ENCODE measurements at places on chromosomes 2 and 18. TPM values are rescaled to one million over a fixed set of nuclear protein-coding genes. Genes with fewer than 3 reads are reported as not detected.

DNA sequence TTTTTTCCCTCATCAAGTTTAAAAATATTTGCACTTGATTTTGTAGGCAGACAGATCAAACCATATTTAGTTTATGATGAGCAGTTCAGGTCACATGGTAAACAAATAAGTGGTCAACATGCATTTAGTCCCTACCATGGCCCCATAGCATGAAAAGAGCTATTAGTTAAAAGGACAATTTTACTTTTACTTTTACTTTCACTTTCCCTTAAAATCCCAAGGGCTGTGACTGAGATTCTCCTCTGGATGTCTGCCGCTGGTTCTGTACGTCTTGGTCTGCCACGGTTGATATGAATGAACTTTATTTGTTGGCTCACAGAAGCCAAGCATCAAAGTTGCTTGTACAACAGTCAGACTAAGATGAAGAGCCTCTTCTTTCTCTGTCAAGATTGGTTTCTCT is 626.2 kb upstream of the CDH7 start:
- DNase-seq: peak; percentile 52

GRCh38 chr18:53025247-53025646 is 685.2 kb downstream of the DCC start:
- DNase-seq: no peak

- DNase-seq: no peak
Observed at GRCh38 chr18:52481116-52481515, 141.1 kb downstream of the DCC start.

- DNase-seq: no peak
Observed at GRCh38 chr18:3819961-3820360, 370.0 kb downstream of the TGIF1 start.

DNA sequence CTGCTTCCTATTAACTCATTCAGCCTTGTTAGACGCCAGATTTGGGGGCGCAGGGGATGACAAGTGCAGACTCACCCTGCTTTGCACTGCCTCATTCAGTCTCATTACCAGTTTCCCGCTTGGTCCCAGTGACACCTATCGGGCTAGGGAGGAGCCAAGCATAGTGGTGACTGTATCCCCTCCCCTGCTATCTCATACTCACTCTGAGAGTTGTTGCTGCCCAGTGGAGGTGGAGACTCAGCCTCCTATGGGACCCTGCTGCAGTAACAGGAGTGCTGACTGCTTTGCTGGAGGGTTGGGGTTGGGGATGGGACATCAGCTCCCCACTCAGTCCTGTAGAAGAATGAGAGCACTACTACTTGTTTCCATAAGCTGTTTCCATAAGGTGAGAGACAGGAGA is 21.3 kb upstream of the PIK3C3 start:
- no peak for DNase-seq

The SERPINB12 gene
- not detected for total RNA-seq

- no peak for DNase-seq
Observed at GRCh38 chr2:152600051-152600657, 117.1 kb downstream of the PRPF40A start.

DNA sequence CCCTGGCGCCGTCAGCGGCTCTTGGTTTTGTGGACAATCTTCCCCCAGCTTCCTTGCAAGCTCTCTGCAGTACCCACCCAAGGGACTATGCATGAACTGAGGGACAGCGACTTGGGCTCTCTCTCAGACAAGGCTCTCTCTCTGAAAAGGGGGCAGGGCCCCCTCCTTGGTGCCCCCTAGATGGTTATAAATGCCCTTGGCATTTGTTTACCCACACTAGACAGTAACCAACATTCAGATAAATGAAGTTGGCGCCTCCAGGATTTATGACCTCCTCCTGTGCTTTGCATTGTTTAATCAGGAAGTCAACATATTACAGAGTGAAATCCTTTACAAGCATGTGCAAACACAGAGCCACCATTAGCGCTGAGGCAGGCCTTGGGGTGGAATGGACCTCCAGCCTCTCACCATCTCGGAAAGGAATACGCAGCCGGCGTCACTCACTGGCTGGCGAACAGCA is 547.4 kb upstream of the ID2 start:
- DNase-seq: no peak

The ANKRD30B gene
- total RNA-seq: 0.33 TPM

- peak; percentile 86 for DNase-seq
Observed at GRCh38 chr2:196586511-196586991, 53.0 kb upstream of the CCDC150 start.

GRCh38 chr18:9535430-9535991 is 60.2 kb downstream of the RALBP1 start:
- no peak for DNase-seq

The RBM44 gene
- total RNA-seq: not detected

DNA sequence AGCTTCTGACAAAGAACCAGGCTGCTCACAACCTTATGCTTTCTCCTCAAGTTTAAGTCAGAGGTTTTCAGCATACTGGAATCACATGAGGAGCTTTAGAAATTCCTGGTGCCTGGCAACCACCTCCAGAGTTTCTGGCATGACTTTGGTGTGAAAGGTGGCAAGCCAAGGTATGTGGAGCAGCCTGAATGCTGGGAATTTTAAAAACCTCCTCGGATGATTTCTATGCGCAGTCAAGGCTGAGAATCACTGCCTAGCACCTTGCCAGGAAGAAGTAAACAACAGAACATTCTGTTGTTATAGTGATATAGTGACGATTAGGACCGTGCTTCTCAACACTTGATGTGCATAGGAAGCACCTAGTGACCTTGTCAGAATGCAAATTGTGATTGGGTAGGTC is 11.7 kb downstream of the CCBE1 start:
- no peak for DNase-seq

DNA sequence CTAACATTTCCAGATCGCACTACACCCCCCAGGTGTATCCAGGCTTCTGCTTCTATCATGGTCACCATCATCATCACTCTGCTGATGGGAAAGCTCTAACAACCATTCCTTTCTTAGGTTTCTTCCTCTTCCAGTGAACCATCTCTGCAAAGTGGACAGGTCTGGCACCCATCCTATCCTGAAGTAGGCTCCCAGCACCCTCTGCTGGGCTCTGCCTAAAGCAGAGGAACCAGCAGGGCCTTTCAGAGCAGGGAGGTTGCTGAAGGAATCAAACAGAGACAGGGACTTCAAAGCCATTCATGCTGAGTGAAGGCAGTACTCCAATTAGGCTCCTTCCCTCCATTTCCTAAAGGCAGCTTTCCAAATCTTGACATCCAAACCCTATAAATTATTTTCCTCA is 27.2 kb upstream of the SATB2 start:
- DNase-seq: peak; percentile 29

- no peak for DNase-seq
Observed at GRCh38 chr2:144554492-144555210, 34.7 kb upstream of the ZEB2 start.

DNA sequence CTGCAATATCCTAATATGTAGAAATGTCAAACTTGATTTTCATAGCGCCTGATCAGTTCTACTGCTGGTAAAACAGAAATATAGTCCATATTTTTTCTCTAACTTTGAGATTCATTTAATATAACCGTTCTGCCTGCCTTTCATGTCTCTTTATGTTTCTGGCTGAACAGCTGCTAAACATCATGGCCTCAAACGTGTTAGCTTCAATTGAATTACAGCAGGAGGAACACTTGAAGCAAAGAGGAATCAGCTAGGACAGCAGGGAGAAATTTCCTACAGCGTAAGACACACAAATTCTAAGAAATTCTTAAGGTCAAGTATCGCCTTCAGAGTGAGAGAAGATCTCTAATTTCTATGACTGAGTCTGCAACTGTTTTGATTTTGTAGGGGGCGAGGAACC is 433.2 kb downstream of the FBXO15 start:
- no peak for DNase-seq

GRCh38 chr2:86482034-86482433 is 40.9 kb downstream of the KDM3A start:
- DNase-seq: no peak

DNA sequence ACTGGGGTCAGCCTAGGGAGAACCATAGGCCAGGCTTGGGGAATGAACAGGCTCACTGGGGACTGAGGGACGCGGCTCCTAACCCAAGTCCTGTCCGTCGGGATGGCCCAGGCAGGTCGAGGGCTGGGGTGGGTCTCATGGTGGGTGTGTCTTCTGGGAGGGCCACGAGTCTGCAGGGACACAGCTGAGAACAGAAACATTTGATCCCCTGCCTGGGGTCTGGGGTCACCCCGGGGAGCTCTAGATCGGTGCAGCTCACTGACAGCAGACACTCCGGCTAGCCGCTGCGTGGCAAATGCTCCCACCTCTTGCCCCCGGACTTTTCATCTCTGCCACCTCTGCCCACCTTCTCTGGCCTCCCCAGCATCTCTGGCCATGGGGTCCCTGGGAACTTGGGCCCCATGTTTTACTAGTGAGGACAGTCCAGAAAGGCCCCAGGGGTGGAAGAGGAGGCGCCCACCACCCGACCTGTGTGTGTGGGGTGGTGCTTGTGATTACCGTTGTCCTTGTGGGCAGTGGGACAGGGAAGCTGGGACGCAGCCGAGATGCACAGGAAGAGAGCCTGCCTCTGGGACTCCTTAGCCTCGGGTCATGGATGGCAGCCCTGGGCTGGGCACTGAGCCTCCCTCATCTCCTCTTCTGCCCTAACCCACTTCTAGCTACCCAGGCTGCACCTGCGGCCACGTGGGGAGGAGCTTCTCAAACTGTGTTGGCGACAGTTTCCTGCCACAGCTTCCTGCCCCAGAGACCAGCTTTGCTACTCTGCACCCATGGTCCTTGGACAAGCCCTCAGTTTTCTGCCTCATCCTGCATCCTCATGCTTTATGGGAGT is 4.9 kb downstream of the ZAP70 start:
- no peak for DNase-seq

The ABCG5 gene
- not detected for total RNA-seq

The LRATD1 gene
- total RNA-seq: 18.5 TPM

- DNase-seq: no peak
Observed at GRCh38 chr2:96947949-96948833, 38.2 kb downstream of the FAM178B start.

DNA sequence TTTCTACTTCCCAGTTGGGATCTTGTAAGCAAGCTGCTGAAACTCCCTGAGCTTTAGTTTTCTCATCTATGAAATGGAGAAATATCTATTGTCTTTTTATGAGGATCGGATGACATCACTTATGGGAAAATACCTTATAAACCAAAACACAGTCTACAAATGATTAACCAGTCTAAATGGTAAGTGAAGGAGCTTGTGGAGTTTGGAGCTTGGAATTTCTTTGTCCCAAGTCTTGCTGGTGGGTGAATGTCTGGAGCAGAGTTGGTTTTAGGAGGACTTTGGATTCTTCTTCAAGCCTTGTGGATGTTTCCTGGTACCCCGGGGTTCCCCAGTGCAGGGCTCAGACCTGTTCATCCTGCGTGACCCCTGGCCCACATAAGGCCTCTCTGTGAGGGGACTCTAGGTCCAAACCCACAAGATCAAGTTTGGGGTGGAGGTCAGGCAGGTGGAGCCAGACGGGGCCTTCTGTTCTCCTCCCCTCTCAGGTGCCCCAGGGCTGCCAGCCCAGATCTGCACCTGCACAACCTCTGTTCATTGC is 43.2 kb downstream of the FOSL2 start:
- no peak for DNase-seq

DNA sequence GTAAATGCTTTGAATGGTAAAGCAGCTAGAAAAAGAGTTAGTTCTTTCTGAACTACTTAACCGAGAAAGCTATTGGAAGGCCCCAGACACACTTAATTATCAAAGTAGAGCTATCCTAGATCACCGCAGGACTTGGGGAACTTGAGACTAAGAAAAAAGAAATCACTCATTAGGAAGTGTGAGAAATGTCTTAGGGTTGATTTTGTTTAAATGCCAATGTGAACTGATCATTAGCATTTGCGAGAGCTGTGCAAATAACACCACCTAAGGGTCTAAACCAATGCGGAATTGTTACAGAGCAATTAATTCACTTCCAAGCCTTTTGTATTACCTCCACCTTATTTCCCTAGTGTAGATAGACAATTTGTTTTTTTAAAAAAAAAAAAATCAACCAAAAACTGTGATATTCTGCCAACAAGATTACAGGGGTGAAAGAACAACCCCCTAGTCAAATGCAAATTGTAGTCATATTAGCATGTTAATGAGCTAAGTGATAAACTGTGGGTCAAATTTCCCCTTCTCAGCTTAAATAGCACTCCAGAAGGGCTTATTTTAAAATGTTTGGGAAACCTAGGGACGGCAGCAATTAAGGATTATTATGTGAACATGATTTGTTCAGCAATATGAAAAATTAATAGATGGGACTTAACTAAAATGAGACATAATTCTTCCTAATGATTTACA is 246.2 kb upstream of the STON1 start:
- DNase-seq: no peak

DNA sequence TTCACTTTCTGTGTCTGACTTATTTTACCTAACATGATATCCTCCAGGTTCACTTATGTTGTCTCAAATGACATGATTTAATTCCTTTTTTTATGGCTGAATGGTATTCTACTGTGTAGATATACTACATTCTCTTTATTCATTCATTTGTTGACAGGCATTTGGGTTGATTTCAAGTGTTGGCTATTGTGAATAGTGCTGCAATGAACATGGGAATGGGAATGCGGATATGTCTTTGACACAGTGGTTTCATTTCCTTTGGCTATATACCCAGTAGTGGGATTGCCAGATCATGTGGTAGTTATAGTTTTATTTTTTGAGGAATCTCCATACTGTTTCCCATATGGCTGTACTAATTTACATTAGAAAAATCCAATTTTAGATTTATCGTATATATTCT is 195.4 kb upstream of the KLHL14 start:
- no peak for DNase-seq

- no peak for DNase-seq
Observed at GRCh38 chr2:138724729-138725459, 55.3 kb downstream of the NXPH2 start.

GRCh38 chr2:153132418-153132817 is 346.1 kb downstream of the RPRM start:
- no peak for DNase-seq

GRCh38 chr18:72738136-72738535 is 129.7 kb downstream of the NETO1 start:
- no peak for DNase-seq

- no peak for DNase-seq
Observed at GRCh38 chr2:57894381-57894780, 152.2 kb upstream of the VRK2 start.

The MTCL1 gene
- 11.1 TPM for total RNA-seq

DNA sequence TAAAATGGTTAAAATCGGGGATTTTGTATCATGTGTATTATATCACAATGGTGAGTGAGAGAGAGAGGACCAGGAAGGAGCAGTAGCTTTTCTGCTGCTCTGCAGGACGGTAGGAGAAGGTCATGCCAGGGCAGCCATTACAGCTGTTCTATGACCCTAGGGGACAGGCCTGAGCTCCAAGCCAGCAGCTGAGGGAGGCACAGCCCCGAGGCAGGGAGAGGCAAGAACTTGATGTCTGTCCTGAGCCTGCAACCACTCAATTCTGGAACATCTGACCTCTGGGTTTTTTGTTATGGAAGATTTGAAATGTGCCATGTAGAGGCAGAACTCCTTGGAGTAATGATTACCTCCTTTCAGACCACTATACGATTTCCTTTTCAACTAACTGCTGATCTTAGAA is 135.8 kb upstream of the SH3BP4 start:
- no peak for DNase-seq

Data from H4 (cell line).